ENCODE measurements at places on chromosomes 7 and 10.

- DNase-seq, result no peak
These were observed 47.0 kb downstream of the PTPRE start for GRCh38 chr10:127953876-127954275.

DNA sequence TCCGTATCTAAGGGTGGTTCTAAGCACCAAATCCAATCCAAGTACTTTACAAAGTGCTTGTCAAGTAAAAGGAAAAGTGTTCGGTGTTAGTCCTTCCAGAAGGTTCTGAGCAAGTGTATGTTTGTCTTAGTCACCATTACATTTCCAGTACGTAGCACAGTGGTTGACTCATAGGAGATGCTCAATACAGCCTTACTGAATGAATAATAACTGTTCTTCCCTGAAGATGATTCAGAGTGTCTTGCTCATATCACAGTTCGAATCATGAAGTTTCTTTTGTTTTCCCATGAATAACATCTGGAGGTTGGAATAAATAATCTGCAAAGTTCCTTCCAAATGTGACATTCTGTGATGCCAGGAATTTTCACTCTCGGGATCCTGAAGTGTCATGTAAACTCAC, 53.4 kb downstream of the WNT2 start:
- no peak for DNase-seq

DNA sequence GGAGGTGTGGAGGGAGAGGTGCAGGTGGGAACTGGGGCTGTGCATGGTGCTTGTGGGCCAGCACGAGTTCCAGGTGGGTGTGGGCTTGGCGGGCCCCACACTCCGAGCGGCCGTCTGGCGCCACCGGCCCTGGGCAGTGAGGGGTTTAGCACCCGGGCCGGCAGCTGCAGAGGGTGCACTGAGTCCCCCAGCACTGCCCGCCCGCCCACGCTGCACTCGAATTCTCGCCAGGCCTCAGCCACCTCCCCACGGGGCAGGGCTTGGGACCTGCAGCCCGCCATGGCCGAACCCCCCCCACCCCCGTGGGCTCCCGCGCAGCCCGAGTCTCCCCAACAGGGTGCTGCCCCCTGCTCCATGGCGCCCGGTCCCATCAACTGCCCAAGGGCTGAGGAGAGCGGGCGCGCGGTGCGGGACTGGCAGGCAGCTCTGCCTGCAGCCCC, 810.2 kb downstream of the PCDH15 start:
- no peak for DNase-seq

- DNase-seq, result no peak
These were observed 53.5 kb upstream of the ARHGAP21 start for GRCh38 chr10:24777196-24777595.

DNA sequence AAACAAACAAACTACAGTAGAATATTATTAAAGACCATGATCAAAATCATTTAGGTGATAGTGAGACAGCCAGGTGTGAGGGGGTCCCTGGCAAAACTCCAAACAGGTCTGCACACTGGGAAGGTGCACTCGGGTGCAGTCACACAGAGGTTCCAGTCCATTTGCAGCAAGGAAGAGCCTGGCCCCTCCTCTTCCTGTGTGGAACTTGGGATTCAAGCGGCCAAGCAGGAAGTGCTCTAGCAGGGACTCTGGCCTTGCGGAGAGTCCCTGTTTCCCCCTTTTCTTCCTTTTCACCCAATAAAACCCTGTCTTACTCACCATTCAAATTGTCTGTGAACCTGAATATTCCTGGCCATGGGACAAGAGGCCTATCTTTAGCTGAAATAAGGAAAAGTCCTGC, 181.8 kb downstream of the LRRTM3 start:
- DNase-seq, result no peak

DNA sequence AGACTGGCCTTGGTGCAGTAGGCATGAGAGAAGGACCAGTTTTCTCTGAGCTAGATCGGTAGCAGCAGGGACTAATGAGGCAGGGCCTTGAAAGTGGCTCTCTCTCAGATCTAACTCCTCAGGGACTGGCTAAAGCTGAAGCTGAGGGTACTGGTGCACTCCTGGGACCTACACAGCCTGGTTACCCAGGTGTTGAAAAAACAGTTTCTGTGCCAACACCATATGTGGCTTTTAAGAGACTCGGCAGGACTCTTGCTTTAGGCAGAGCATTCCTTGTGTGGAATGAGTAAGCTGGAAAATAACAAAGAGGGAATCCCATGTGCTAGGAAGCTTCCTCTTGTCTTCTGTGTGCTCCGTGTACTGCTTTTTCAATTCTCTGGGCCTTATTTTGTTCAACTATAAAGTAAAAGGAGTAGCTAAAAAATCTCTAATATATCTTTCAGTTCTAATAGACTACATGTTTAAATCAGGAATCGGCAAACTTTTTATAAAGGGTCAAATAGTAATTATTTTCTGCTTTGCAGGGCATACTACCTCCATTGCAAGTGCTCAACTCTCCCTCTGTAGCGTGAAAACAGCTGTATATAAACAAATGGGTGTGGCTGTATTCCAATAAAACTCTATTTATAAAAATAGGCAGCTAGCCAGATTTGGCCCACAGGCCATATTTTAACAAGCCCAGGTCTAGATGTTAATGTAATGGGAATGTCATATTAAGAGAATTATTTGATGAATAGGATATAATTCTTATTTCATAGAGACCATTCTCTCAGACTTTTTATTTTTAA, 186.1 kb upstream of the KAT6B start:
- no peak for DNase-seq

- DNase-seq, result peak; percentile 28
These were observed 30.2 kb upstream of the EZH2 start for GRCh38 chr7:148914208-148914777.

GRCh38 chr7:73871163-73872011, 10.4 kb downstream of the TMEM270 start:
- no peak for DNase-seq

DNA sequence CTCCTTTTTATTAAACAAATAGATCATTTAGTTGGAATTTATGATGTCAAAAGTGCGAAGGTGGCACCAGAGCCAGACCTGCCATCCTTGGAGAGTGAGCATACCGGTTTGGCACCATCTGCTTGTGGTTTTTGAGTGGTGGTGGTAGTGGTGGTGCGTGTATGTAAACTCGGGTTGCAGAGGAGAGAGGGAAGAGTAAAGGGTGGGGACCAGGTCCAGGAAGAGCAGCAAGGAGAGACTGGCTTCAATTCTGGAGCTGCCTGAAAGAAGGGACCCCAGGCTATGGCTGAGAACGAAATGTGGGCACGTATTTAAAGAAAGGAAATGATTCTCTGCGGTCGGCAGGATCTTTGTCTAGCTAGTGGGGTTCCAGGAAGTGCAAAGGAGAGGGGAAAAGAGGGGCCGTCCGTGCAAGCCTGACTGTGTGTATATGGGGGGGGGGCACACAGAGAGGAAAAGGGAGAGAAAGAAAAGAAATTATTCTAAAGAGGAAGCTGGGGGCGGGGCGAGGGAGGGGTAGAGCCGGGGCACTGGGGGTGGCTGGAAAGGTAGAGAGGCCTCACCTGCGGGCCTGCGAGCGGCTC, 448 bp upstream of the GOLGA7B start:
- DNase-seq, result peak; percentile 46

GRCh38 chr7:28479507-28479947, 67.2 kb downstream of the CREB5 start:
- no peak for DNase-seq

DNA sequence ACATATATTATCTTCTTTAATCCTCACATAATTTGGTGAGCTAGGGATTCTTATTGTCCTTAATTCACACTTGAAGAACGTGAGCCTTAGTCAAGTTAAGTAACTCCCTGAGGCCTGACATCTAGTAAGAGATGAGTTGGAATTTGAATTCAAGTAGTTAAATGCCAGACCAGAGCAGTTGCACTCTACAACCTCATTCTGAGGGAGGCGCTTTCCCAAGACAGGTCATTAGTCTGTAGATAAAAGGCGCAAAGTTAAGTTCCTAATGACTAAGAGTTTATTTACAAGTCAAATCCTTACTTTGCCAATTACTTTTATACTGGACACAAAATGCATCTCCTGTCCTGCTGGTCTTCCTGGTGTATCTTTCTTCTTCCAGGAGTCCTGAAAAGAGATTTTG, 3.6 kb upstream of the EXOC6 start:
- no peak for DNase-seq

DNA sequence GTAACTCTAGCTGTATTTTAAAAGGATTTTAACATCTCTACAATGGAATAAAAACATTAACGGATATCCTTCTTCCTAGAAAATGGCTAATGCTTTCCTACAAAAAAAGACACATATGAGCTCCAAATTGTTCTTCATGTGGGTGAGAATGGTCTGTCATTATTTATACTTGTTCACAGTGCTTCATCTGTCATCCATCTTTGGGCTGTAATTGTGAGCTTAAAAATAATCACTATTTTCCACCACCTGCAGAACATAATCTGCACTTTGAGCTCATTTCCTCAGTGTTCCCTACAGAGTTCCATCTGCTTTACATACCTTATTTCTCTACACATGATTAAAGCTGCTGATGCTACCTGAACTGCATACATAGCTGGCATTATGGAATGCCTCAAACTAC, 979.1 kb upstream of the C7orf33 start:
- no peak for DNase-seq
